NAMALWA (cell line): ENCODE measurements at places on chromosomes 1 and 21.

DNA sequence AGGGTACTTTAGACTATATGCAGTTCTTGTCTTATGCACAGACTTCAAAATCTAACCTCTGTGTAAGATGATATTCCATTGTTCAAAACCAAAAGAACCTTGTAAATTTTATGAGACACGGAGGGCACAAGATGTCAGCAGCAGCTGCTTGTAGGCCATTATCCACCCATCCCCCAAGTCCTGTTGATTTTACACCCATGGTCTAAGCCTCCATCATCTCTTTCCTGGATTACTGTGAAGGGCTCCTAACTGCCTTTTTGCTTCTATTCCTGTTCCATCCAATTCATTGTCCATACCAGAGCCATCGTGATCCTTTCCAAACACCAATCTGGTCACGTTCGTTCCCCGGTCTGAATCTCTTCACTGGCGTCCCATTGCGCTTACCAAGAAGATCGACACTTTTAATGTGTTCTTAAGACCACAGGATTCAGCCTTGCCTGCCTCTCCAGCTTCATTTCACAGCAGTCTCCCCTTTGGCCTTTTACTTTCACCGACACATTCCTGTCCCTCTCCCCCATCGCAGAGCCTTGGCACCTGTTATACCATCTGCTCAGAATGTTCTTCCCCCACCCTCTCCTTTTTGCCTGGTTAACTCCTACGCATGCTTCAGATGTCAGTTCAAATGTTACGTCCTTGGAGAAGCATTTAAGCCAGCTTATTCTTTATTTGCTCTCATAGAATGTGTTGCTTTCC lies 107.3 kb upstream of the POU3F1 start:
- peak; percentile 61 for DNase-seq

DNA sequence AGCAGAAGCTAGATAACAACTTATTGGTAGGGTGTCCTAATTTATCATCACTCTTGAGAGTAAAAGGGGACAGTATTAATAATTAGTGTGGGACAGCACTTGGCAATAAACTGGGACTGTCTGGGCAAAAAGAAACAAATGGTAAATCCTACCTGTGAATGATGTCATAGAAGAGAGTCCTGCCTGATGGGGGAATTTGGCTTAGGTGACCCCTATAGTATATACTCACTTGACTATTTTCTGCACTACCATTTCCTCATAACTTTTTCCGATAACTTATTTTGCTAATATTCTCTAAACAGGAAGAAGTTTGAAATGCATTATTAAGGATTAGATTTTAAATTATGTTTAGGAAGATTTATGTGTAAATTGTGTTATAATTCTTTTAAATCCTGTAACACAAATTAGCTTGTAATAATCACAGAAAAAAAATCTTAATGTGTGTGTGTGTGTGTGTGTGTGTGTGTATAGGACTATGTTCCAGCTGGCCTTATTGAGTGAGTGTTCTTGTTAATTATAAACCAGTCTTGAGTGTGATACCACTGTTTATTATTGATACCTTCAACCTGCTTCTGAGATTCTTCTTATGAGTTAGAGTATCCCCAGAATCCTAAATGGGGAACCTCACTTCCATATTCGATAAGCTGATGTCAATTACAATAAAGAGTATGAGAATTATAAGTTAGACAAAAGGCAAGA lies 144.2 kb upstream of the C1orf105 start:
- DNase-seq: no peak

GRCh38 chr1:118983558-118984041 lies 4.5 kb downstream of the TBX15 start:
- no peak for DNase-seq

DNA sequence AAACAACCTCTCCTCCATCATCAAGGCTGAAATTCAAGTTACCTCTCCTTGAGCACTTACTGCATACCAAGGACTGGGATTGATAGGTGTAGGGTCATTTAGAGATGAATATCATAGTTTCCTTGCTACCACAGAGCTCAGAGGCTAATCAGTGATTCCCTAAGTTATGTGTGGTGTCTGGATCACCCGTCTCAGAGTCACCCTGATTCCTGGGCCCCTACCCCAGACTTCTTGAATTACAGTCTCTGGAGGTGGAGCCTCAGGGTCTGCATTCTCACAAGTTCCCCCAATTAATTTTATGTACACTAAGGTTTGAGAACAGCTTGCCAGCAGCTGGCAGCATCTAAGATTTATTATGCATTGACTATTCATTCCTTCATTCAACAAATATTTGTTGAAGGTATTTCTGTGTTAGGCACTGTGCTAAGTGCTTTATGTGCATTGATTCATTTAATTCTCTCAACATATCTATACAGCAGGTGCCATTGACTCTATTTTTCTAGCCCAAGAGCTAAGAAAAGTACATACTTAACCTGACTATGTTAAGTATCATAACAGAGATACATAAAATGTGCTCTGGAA lies 182.9 kb upstream of the FGGY start:
- no peak for DNase-seq

GRCh38 chr1:192951691-192952460 lies 107.3 kb downstream of the UCHL5 start:
- peak; percentile 18 for DNase-seq

- DNase-seq: no peak
Measured at GRCh38 chr1:192936313-192937018, 122.7 kb downstream of the UCHL5 start.

DNA sequence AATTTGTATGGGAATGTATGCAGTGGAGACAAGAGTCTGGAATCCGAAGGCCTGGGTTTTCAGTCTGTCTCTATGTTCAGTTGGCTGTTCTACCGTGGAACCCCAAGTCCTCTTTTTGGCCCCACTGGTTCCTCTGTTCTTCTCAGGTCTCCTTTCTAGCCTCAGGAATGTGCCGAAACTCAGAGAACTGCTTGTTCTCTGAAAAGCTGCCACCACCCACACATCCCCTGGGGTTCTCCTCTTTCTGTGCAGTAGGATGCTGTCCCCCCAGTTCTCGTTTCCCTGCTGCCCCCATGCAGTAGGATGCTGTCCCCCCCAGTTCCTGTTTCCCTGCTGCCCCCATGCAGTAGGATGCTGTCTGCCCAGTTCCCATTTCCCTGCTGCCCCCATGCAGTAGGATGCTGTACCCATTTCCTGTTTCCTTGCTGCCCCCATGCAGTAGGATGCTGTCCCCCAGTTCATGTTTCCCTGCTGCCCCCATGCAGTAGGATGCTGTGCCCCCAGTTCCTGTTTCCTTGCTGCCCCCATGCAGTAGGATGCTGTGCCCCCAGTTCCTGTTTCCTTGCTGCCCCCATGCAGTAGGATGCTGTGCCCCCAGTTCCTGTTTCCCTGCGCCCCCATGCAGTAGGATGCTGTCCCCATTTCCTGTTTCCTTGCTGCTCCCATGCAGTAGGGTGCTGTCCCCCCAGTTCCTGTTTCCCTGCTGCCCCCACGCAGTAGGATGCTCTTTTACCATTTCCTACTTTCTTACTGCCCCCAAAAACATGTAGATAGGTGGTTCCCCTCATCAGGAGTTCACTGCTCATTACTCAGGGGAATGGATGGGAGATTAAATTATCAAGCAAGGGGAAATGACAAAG lies 35.3 kb downstream of the OPTC start:
- no peak for DNase-seq

- no peak for DNase-seq
Measured at GRCh38 chr21:33666153-33666552, 23.9 kb downstream of the ITSN1 start.

GRCh38 chr1:37945743-37946702 lies 830 bp downstream of the INPP5B start:
- DNase-seq: no peak

DNA sequence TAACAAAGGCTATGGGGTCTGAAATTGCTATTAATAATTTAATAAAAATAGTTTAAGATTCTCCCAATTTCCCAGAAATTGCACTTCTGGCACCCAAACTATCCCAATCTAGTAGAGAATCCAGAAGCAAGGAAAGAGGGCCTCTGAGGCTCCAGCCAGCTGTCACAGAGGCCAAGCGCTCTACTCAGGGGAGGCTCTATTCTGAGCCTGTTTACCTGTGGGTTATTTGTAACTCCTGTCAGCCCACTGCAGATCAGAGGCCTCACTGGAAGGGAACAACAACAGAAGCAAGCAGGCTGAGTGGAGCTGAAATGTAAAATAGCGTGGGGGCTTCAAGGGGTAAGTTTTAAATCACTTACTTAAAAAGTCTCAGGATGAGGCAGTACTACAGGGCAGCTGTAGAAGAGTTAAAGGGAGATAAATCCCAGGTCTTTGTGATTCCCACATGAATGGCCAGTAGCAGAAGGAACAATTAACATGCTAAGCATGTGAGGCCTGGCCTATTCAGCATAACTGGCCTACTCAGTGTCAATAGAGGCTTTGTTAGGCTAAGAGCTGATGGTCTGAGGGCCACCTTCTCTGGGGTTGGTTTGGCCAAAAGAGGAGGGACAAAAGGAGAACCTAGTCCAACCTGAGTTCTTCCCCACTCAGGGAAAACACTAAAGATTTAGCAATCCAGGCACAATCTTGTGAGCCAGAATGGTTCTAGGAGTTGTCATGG lies 12.8 kb downstream of the ZNF687 start:
- no peak for DNase-seq

DNA sequence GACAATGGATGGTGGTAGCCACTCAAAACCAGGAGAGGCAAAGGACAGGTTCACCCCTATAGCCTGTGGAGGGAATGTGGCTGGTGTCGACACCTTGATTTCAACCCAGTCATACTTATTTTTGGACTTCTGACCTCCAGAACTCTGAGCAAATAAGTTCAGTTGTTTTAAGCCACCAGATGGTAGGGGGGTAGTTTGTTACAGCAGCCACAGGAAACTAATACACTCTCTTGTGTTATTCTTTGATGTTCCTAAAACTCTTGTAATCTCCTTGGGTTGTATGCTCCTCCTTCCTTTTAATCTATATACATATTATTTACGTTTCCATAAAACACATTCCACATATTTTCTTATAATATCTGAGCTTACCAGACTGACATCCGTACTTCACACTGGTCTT lies 65.9 kb downstream of the ZBTB18 start:
- no peak for DNase-seq

DNA sequence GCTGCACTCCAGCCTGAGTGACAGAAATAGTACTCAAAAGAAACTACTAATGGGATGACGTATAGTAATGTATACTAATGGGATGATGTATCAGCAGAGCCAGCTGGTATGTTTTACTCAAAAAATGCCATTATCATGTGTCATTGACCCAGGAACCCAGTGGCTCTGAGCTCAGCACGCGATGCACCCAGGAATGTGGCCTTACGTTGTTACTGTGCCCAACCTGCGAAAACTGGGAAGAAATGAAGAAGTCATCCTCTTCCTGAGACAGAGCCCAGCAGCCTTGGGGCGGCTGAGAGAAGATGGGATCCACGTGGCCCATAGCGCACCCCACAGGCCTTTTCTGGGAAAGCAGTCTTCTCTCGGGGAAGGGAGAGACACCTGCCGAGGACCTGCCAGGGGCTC lies 8.8 kb downstream of the UBE2J2 start:
- no peak for DNase-seq

DNA sequence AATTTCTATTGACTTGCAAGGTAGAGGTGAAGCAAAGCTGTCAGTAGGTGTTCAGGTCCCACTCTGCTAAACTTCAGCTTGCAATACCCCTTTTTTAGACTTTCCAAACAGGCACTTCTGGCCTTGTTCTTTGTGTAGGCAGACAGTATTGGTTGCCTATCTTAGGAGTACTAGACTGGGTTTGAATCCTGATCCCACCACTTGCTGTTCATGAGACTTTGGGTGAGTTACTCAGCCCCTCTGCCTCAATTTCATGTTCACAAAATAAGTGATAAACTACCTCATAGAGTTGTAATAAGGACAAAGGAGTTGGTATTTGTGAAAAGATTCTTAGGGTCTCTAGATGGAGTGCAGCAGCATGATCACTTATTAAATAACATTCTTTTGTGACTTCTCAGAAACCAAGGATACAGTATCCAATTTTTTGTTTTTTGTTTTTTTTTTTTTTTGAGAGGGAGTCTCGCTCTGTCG lies 5.2 kb downstream of the RCC1 start:
- peak; percentile 82 for DNase-seq

DNA sequence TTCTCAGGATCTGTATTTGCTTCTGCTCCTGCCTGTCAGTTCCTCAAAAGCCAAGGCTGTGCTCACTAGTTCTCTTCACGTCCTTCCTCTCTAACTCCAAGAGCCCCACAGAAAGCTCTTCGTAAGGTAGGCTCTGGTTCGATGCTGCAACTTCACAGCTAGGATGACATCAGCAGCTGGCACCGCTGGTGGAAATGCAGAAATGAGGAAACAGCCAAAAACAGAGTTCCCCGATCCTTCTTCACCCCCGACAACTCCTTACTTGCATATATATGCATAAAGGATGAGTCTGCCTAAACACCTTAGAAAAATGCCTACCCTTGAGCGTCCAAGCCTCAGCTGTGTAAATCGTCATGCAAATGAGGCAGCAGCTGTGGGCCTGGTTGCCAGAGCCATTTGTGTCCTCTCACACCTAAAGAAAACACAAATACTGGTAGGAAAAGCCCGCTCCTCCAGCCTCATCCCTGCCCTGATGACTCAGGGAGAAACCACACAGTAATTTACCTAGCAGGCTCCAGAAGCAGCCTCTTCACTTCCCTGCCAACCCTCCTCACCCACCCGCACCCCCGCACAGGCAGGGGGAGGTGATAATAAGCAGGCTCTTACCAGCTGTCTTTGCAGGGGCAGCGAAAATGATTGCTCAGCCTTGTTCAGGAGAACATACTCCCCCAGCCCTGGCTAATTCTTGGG lies 28.2 kb downstream of the BATF3 start:
- DNase-seq: peak; percentile 64

- DNase-seq: no peak
Measured at GRCh38 chr1:156690675-156691036, 13.4 kb upstream of the NES start.

- DNase-seq: no peak
Measured at GRCh38 chr1:67880056-67880601, 46.9 kb upstream of the GNG12 start.

DNA sequence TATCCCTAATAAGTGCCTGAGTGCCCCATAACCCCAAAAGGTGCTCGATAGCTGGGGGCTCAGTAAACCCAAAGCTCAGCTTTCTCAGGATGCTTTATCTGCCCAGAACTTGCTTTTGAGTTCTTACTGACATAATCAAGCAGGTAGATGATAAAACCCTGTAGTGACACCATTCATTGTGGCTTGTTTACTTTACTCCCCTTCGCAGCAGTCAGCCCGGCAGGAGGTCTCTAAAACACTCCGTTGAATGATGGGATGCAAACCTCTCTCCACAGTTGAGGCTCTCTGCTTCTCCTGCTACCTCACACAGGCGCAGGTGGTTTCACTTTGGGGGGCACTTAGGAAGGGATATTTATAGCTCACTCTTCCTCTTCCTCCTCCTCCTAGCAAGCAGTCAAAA lies 349.4 kb downstream of the HLX start:
- DNase-seq: no peak

GRCh38 chr1:24084050-24084449 lies 27.9 kb downstream of the MYOM3 start:
- DNase-seq: no peak

- no peak for DNase-seq
Measured at GRCh38 chr21:41068496-41068895, 99.5 kb upstream of the BACE2 start.

- no peak for DNase-seq
Measured at GRCh38 chr21:43211072-43211759, 42.4 kb downstream of the CRYAA start.
